Spleen (tissue), 13 donors: ENCODE measurements at places on chromosomes 11 and 22. TPM values are rescaled to one million over a fixed set of nuclear protein-coding genes. Genes with fewer than 3 reads are reported as not detected.

Gene MIAT
- total RNA-seq = 18.9 TPM

GRCh38 chr11:12109591-12110196 is 696 bp upstream of the MICAL2 start:
- H3K4me1 ChIP-seq = peaks cover 11% of the 10 kb centered on the region
- H3K36me3 ChIP-seq = no peaks in the 10 kb centered on the region

DNA sequence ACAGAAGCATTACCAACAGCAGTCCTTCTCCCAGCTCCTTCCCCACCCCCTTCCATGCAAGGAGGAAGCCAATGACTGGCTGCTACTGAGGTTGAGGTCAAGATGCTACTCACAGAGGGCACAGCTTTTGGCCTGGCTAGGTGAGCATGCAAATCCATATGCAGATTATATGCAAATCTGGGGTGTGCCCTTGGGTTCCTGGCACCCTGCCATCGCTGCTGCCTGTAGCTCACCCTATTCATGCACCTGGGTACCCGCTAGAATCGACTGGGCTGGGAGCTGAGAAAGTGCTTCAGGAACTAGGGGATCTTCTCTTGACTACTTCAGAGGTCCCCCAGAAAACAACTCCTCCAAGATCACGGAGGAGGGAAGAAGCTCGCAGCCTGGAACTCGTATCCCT is 4.0 kb downstream of the DSCAML1 start:
- no peak for DNase-seq
- peaks cover 27% of the 10 kb centered on the region for H3K4me1 ChIP-seq
- no peaks in the 10 kb centered on the region for H3K36me3 ChIP-seq

- H3K36me3 ChIP-seq = no peaks in the 10 kb centered on the region
- H3K27ac ChIP-seq = no peak overlapping the region
- DNase-seq = no peak
- no peaks in the 10 kb centered on the region for H3K4me1 ChIP-seq
These were observed 334.1 kb downstream of the SHANK2 start for GRCh38 chr11:70918242-70918641.

DNA sequence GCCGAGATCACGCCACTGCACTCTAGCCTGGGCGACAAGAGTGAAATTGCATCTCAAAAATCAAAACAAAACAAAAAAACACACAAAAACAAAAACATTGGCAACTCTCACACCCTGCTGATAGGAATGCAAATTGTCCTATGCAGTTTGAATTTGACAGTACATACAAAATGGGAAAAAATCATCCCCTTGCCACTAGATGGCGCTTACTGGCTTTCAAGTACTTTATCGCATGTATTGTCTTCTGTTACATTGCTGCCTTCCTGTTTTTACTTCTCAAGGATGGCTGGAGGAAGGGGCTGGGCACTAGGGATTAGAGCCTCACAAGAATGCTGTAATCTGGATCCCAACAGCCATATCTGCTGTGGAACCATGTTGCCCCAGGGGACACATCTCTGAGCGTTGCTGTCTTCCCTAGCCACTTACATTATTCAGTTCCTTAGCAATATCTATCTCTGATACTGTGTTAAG is 59.4 kb upstream of the A4GALT start:
- peak overlapping the region; percentile 41 for H3K27ac ChIP-seq
- H3K36me3 ChIP-seq = no peaks in the 10 kb centered on the region
- H3K4me3 ChIP-seq = no peak overlapping the region
- no peaks in the 10 kb centered on the region for H3K27me3 ChIP-seq
- H3K4me1 ChIP-seq = peaks cover 9% of the 10 kb centered on the region

Gene GGTLC2
- not detected for total RNA-seq

DNA sequence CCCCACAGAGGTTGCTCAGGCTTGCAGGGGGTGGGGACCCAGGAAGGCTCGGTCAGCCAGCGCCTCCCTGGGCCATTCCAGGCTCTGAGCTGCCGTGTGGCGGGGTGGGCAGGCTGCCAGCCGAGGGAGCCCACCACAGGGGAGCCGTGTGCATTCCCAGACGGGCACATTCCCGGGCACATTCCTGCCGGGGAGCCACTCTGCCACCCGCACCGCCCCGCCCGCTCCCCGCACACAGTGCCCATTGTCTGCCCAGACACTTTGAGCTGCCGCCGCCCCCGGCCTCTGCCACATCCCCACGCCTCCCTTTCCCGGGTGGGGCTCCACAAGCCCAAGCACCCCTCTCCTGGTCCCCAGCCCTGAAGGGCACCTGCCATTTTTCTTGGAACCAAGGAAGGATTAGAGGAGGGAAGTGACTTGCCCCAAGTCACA is 27.4 kb downstream of the RPL3 start:
- H3K4me1 ChIP-seq = peaks cover 51% of the 10 kb centered on the region
- peak overlapping the region; percentile 80 for H3K27ac ChIP-seq

DNA sequence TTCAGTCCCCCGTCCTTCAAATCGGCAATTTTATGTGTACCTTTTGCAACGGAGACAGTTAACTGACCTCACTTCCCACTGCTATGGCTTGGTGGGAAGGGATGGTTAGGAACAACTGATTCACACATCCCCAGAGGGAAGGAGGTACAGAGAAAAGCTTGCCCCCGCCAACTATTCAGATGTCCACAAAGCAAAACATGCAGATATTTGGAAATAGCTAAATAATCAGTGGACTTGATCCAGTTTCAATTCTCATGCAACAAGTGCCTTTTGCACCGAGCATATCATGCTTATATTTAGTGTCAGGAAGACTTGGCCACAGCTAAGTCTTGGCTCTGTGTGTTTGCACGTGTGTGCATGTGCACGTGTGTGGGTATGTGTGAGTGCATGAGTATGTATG is 144.6 kb downstream of the SNX19 start:
- H3K27me3 ChIP-seq = no peaks in the 10 kb centered on the region
- H3K27ac ChIP-seq = no peak overlapping the region
- no peaks in the 10 kb centered on the region for H3K36me3 ChIP-seq
- H3K4me3 ChIP-seq = no peak overlapping the region

GRCh38 chr22:28544431-28544868 is 135.2 kb downstream of the TTC28 start:
- no peak overlapping the region for H3K4me3 ChIP-seq
- DNase-seq = no peak
- H3K4me1 ChIP-seq = no peaks in the 10 kb centered on the region
- no peak overlapping the region for H3K27ac ChIP-seq

Gene CACNA1I
- total RNA-seq = 4.1 TPM

- no peaks in the 10 kb centered on the region for H3K4me1 ChIP-seq
- DNase-seq = no peak
- H3K36me3 ChIP-seq = no peaks in the 10 kb centered on the region
- peaks cover 4% of the 10 kb centered on the region for H3K27me3 ChIP-seq
- no peak overlapping the region for H3K27ac ChIP-seq
- H3K4me3 ChIP-seq = no peak overlapping the region
These were observed 7.5 kb downstream of the ELMOD1 start for GRCh38 chr11:107598225-107599139.

DNA sequence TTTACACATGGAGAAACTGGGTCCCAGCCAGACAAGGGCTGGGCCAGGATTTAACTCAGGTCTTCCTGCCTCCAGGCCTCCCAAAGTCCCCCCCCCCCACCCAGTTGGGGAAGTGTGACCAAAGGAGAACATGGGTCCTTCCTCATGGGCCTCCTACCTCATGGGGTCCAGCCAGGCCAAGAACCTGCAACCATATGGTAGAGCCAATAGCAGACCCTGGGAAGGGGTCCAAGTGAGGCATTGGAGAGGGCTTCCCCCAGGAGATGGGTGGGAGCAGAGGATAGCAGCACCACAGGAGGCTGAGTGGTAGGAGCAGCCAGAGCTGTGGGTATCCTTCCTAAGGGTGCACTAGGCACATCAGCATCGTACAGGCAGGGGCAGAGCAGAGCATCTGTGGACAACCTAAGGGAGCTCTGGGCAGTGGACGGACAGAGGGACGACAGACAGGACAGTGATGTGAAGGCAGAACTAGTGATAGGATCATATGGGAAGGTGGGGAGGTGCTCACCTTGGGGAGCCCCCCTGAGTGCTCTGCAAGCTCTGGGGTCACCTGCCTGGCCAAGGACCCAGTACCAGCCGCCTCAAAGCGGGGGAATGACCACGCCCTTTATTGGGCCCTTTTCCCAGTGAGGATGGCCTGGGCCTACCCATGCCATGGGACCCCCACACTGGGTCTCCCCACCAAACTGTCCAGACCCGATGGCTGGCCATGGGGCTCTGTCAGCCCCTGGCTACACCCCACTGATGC is 4.5 kb downstream of the ARVCF start:
- H3K27me3 ChIP-seq = no peaks in the 10 kb centered on the region
- peaks cover 18% of the 10 kb centered on the region for H3K4me1 ChIP-seq
- no peak overlapping the region for H3K27ac ChIP-seq

- DNase-seq = no peak
- H3K4me1 ChIP-seq = peaks cover 43% of the 10 kb centered on the region
- no peak overlapping the region for H3K27ac ChIP-seq
- H3K36me3 ChIP-seq = no peaks in the 10 kb centered on the region
These were observed 1.7 kb downstream of the MN1 start for GRCh38 chr22:27799827-27800249.

Gene TPBGL
- not detected for total RNA-seq

DNA sequence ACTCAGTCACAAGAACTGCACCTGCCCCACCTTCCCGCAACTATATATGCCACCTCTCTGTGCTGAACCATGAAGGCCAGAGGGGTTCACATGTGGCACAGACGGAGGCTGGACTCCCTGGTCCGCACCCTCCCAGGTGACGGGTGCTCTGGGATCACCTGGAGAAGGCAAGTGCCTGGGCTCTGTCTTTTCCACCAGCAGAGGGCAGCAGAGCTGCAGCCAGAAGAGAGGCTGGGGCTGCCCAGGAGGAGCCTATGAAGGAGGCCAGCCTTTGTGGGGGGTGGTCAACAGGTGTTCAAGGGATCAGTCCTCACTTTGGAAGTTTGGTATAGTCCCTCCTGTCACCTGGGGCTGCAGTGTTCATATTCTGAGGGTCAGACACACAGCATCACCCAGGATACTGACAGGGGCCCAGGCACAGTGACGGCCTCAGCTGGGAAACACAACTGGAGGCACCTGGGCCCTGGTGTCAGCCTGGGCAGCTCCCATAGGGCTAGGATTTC is 39.2 kb upstream of the IGLL5 start:
- no peak overlapping the region for H3K27ac ChIP-seq
- no peak overlapping the region for H3K4me3 ChIP-seq
- H3K36me3 ChIP-seq = no peaks in the 10 kb centered on the region
- DNase-seq = peak; percentile 85

GRCh38 chr22:32050678-32051515 is 7.8 kb downstream of the SLC5A1 start:
- no peak overlapping the region for H3K27ac ChIP-seq
- H3K27me3 ChIP-seq = no peaks in the 10 kb centered on the region
- H3K36me3 ChIP-seq = no peaks in the 10 kb centered on the region

GRCh38 chr11:93123351-93123898 is 74.4 kb downstream of the SLC36A4 start:
- H3K27ac ChIP-seq = no peak overlapping the region
- DNase-seq = no peak
- H3K27me3 ChIP-seq = peaks cover 11% of the 10 kb centered on the region
- no peaks in the 10 kb centered on the region for H3K4me1 ChIP-seq
- H3K4me3 ChIP-seq = no peak overlapping the region

Gene MN1
- 0.72 TPM for total RNA-seq

Gene FOLH1
- 7.6 TPM for total RNA-seq

GRCh38 chr22:35894937-35895708 is 133.5 kb downstream of the RBFOX2 start:
- peaks cover 20% of the 10 kb centered on the region for H3K4me1 ChIP-seq
- no peak overlapping the region for H3K4me3 ChIP-seq
- no peaks in the 10 kb centered on the region for H3K27me3 ChIP-seq
- H3K36me3 ChIP-seq = no peaks in the 10 kb centered on the region

Gene TEX12
- not detected for total RNA-seq

Gene SLC22A25
- total RNA-seq = not detected

DNA sequence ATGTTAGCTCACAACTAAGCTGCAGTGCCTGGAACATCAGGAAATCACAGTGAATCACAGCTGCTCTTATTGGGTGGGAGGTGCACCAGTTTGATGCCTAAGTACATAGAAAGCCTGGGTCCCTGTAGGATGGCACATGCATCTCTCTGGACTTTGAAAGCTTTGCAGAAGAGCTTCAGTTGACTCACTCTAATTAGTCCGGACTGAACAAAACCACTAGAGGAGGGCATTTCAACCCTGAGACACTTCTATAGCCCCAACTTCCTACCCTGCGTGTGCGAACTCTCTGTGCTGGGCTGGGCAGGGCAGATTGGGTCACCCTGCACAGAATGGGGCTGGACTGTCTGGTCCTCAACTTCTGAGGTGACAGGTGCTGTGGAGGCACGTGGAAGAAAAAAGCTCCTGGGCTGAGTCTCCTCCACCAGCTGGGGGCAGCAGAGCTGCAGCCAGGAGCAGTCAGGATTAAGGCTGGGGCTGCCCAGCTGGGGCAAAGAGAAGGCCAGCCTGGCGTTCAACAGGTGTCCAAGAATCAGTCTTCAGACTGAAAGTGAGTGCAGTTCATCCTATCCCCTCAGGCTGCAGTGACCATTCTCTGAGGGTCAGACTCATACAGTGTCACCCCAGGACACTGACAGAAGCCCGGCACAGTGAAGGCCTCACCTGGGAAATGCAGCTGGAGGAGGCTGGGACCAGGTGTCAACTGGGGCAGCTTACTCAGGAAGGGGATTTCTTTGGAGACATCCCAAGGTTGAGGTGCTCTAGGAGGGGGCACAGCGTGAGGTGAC is 22.1 kb downstream of the GGTLC2 start:
- no peaks in the 10 kb centered on the region for H3K36me3 ChIP-seq
- no peak overlapping the region for H3K27ac ChIP-seq
- no peaks in the 10 kb centered on the region for H3K4me1 ChIP-seq
- no peak for DNase-seq
- no peaks in the 10 kb centered on the region for H3K27me3 ChIP-seq
- H3K4me3 ChIP-seq = no peak overlapping the region

Gene MOGAT2
- total RNA-seq = 0.23 TPM

DNA sequence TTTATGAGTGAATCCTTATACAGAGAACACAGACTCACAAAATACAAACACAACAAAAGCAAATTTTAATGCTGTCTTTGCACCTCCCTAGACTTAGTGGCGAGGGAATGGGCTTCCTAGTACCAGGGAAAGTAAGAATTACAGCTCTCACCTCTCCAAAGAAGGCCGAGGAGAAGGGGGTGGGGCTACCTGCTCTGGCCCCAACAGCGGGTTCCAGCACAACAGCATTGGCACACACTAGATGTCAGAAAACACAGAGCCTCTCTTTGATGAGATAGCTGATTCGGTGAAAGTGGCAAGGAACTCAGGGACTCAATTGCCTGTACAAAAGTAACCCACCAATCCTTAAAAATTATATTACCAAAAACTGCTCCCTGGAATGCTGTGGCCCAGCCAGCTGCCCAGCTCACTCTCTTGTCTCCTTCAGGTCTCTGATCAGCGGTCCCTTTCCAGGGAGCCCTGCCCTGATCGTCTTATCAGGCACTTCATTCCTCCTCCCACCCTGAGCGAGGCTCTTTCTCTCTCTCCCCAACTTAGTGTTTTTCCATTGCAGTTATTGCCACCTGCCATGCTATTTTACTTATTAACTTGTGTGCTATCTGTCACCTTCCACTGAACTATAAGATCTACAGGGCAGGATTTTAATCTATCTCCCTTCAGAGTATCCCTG is 30.7 kb downstream of the SPON1 start:
- DNase-seq = no peak
- no peak overlapping the region for H3K4me3 ChIP-seq
- H3K36me3 ChIP-seq = no peaks in the 10 kb centered on the region
